ENCODE measurements at places on chromosomes 6 and 20.

DNA sequence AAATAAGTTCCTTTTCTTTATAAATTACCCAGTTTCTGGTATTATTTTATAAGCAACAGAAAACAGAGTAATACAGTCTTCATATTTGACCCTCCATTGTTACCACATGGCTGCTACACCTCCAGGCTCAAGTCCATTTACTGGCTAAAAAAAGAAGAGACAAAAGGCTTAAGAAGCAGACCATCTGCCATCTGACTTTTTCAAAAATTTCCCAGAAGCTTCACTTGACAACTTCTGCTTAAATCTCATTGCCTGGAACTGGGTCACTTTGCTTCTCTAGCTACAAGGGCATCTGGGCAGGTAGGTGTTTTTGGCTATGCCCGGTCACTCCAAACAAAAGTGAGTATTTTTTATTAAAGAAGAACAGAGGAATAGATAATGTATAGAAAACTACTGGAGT lies 118.0 kb downstream of the GRM1 start:
- DNase-seq = no peak

GRCh38 chr6:27161946-27162603 lies 85.4 kb upstream of the PRSS16 start:
- DNase-seq = peak; percentile 51

GRCh38 chr20:62661647-62662046 lies 19.3 kb downstream of the SLCO4A1 start:
- DNase-seq = no peak

DNA sequence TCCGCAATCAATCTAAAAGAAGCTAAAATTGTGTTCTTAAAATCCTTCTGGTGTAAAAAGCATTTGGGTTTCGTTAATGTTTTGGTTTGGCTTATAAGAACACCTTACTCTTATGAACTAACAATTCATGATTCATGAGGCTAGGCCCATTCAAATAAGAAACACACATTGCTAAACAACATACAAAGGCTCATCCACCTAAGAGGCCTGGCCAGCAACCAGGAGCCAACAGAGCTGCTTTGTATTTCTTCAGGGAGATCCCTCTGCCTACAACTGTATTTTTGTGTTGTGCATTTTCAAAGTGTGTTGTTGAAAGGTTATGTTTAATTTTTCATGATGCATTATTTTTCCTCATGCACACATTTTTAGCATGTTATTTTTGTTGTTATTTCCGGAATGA lies 98.6 kb downstream of the PTPRK start:
- no peak for DNase-seq

GRCh38 chr6:25006565-25007001 lies 70.8 kb upstream of the RIPOR2 start:
- DNase-seq = no peak

- no peak for DNase-seq
These were observed 10.5 kb downstream of the GNAS-AS1 start for GRCh38 chr20:58839991-58840747.

DNA sequence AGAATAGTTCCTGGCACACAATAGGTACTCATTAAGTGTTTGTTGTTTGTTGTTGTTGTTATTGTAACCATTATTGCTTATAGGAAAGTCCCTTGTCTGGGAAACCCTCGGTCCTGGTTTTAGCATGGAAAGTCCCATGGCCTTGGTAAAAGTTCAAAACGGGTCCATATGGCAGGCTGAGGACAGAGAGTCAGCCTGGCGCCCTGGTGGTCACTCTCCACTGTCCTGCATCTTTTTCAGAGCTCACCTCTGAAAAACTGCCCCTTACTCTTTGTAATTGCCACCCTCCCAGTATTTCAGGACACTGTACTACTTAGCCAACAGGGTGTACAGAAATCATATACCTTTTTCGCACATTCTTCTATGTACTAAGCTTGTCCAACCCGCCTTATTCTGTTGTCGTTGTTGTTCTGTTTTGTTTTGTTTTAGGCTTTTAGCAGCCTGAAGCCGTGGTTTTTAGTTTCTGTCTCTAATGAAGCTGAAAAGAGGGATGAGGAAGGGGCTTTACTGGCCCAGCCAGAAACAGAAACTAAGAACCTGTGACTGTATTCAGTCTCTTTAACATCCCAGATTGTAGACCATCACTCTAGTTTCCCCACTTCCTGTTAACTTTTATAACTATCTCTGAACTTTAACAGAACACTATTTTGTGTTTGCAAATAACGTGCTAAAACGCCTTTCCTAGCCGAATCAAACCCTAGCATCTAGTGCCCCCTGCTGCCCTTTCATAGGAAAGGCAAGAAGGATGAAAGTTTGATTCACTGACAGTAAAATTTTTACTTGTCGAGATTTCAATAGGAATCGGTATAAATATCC lies 7.6 kb upstream of the TMEM14A start:
- peak; percentile 57 for DNase-seq

DNA sequence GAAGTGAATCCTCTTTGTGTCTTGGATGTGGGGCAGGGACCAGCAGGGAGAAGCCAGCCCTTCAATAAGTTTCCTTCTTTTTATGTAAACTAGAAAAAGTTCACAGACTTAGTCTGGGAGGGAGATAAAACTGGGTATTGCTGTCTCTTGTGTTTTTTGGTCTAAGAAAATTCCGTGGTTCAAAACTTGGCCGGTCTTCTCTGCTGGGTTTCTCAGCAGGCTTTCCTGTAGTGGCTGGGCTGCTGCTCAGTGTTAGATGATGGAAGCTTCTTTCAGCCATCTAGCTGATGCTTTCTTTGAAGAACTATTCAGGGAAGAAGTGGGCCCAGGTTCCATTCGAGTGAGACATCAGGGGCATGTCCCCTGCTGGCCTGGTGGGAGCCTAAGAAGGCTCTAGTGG lies 70.7 kb upstream of the SCP2D1 start:
- no peak for DNase-seq

- no peak for DNase-seq
These were observed 113.5 kb downstream of the SMOC2 start for GRCh38 chr6:168554472-168554871.

DNA sequence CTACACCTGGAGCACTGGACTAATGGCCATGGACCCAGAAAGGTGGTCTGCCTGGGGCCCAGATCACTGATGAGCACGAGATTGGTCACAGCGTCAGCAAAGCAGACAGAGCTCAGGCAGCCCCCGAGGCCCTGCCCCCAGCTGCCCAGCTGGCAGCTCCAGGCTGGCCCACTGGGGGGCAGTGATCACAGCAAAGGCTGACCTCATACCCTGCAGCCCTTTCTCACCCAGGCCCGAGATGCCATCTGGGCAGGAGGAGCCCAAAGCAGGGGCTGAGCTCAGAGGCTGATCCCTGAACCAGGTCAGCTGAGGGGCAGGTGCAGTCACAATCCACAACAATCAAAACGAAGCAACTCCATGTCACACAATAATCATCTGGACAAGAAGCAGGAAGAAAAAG lies 4.1 kb downstream of the MAP1LC3A start:
- DNase-seq = no peak

DNA sequence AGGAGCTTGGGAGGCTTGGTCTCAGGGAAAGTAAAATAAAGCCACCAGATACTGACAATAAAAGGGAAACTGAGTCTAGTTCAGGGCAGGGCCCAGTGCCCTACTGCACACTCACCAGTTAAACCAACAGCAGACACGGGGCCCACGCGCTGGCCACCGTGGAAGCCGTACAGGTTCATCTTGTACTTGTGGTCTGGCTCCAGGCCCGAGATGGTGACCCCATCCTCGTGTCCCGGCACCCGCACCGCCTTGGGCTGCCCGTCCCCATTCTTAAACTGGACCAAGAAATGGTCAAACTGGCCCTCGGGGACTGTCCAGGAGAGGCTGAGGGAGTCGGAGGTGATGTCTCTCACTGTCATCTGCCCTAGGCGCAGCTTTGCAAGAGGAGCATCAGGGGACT lies 26.5 kb downstream of the CYP21A2 start:
- no peak for DNase-seq

DNA sequence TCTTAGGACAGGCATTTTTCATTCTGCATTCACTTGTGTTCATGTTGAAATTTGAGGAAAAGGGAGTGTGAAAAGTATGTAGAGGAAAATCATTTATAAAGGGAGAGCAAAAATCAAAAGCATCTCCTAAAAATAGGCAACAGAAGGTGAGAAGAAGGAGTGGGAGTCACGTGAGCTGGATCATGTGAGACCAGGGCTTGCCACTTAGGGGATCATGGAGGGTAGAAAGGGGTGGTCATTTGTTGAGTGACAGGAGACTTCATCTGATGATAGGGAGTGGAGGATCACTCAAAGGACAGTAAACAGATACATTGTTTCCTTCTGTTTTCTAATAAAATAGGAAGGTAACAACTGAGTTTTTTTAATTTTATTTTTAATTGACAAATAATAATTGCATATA lies 17.1 kb downstream of the RBM24 start:
- no peak for DNase-seq

DNA sequence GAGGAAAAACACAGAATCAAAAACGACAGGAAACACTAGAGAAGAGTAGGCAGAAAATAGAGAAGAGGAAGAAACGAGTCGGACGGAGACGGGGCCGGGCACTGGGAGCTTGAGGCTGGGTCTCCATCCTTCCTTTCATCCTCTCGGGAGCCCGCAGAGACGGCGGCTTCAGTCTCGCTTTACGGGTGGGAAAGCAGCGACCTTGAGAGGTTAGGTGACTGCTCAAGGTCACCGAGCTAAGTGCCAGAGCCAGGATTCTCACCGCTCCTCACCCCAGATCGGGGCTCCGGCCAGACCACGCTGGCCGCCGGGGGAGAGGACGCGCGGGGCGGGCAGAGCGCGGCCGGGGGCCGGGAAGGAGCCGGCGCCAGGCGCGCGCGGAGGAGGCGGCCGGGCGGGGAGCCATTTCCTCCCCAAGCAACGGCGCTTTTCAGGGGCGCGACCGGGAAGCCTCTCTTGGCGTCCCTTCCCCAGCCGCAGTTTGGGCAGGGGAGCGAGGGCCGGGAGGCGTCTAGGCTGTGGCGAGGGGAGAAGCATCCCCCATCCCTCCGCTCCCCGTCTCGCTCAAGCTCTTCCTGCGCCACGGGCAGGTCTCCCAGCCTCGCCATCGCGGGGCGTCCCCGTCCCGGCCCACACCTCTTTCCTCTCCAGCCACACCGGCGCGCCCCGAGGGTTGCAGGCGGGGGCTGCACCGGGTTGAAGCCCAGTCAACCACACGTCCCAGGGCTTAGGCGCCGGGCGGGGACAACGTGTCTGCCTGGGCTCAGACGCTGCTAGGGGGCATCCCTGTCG lies 24.1 kb upstream of the MAP3K7 start:
- DNase-seq = peak; percentile 10

DNA sequence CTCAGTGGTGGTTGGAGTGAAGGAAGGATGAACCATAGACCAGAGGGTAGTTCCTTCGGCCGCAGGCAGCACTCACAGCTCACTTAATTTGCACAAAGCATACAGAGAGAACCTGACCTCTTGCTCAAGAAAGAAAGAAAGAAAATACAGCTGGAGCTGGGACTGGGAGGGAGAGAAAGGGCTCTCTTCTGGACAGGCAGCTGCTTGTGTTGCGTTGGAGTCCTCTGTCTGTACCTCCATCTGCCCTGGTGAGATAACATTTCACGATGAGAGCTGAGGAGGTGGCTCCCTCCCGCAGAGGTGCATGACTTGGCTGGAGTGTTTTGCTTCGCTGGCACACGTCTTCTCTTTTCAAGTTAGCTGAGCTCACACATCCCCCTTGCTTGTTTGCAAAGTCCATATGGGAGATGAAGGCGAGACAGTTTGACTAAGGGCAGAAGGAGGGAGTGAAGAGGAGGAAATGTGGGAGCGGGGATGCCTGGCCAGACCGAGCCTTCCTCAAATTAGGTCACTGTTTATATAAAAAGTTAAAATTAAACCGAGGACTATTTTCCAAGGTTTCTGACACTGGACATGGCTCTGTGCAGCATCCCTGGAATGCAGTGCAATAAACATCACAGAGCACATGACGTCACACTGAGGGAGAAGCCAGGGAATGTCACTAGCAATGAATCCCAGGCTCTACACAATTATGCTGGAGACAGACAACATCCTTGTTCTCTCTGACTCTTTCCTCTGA lies 359.4 kb downstream of the CD83 start:
- DNase-seq = peak; percentile 13

DNA sequence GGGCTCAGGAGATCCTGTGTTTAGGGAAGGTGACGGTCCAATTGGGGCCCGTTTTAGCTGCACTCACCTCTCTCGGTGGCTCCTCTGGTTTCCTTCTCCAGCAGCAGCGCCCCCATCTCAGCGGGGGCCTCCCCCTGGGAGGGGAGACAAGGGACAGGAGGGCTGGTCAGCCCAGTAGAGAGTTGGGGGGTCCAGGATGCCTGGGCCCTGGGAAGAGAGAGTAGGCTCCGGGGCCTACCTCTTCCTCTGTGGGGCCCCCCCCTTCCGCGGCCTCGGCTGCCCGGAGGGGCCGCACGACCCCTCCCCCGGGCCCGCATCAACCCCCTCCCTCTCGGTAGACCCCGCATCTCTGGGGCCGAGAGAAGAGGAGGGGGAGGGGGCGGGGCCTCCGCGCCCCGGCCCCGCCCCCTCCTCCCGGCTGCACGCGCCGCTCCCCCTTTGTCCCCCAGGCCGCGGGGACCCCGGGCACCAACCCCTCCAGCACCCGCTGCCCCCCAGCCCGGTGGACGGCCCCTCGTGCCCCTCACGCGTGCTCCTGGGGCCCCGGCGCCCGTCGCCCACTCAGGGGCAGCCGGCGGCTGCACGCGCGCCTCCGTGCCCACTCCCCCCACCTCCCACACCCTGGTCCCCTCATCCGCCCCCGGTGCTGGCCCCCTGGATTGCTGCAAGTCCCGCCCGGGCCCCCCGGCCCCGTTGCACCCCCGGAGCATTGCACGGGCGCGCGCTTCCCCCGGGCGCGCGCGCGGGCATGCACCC lies 464 bp downstream of the EHMT2 start:
- DNase-seq = no peak

DNA sequence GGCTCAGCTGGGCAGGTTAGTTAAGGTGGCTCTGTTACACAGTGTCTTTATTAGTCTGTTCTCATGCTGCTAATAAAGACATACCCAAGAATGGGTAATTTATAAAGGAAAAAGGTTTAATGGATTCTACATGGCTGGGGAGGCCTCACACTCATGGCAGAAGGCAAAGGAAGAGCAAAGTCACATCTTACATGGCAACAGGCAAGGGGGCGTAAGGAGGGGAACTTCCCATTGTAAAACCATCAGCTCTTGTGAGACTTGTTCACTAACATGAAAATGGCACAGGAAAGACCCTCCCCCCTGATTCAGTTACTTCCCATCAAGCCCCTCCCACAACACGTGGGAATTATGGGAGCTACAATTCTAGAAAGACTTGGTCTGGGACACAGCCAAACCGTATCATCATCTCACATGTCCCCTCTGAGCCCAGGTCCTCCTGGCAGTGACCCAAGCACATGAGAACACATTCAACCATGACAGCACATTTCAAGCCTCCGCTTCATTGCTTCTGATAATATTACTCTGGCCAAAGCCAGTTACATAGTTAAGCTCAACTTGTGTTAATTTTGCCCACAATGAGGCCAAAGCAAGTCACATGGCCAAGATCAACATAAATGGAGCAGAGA lies 383.9 kb downstream of the PLCB1 start:
- DNase-seq = no peak

- no peak for DNase-seq
These were observed 203.3 kb downstream of the BCAS1 start for GRCh38 chr20:53866794-53867740.

- DNase-seq = no peak
These were observed 32.8 kb downstream of the LRP11 start for GRCh38 chr6:149831308-149831820.

Measured in T1000 (cell line).